Dermis microvascular lymphatic vessel endothelial cell (primary cell): ENCODE measurements at places on chromosomes 3 and 15.

- DNase-seq, result no peak
Measured at GRCh38 chr3:194584320-194584776, 48.9 kb downstream of the TMEM44 start.

DNA sequence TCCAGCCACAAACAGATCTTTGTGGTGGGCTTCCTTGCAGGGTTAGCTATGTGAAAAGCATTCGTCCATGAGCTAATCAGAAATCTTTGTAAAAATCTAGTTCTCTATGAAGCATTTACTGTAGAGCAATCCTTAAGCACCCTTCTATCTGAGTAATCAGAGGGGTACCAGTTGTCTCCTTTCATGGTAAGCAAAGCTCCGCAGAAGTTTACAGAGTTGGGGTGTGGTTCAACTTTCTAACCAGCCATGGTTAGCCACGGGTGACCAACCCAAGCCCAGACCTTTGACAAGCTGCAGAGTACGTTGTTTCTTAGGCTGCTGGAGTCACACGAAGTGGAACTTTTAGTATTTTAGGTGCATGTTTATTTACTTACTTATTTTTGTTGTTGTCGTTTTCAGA lies 77.4 kb downstream of the FLNB start:
- DNase-seq, result no peak

DNA sequence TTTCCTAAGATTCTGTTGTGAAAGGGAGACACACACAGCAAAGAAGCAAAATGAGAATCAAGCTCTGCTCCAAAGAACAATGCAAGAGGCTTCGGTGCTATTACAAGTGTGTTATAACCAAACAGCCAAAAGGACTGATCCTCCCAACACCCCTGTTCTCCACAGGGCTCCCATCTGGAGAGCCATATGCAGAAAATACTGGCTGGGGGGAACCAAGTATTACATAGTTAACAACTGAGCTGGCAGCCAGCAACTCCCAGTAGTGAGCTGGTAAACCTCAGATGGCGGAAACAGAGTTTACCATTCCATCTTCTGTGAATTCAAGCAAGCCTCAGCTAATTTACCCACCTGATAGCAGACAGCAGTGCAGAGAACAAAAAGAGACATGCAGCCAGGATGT lies 156.4 kb downstream of the NTRK3 start:
- DNase-seq, result no peak

DNA sequence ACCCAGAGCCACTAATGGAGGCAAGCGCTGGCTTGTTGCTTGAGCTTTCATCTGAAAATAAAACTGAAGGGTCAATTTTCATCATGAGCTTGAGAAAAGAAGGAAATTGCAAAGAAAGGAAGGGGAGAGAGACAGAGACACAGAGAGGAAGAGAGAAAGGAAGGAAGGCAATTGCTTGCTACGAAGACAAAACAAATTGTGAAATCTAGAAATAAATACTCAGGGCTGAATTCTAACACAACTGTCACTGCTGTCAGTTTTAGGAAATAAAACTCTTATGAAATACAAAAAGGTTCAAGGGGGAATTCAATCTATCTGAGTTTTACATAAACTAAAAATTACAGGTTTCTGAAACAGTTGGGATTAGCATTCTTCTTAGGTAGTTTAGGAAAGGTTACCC lies 36.7 kb downstream of the FOXP1 start:
- DNase-seq, result no peak

DNA sequence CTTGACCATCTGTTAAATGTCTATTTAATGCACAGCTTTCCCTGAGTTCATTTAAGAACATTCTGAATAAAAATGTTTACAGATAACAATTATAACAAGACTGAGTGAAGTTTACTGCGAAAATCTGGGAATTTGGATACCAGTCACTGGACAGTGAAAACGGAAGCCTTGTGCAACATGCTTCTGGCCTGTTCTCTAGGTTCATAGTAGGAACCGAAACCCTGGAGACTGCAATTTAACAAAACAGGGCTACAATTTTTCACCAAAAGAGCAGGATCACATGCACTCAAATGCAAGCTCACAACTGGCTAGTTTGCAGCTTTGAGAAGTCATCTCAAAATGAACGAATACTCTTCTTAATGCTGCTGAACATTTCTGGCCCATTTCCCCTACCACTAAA lies 435.9 kb downstream of the NR2F2 start:
- DNase-seq, result no peak

DNA sequence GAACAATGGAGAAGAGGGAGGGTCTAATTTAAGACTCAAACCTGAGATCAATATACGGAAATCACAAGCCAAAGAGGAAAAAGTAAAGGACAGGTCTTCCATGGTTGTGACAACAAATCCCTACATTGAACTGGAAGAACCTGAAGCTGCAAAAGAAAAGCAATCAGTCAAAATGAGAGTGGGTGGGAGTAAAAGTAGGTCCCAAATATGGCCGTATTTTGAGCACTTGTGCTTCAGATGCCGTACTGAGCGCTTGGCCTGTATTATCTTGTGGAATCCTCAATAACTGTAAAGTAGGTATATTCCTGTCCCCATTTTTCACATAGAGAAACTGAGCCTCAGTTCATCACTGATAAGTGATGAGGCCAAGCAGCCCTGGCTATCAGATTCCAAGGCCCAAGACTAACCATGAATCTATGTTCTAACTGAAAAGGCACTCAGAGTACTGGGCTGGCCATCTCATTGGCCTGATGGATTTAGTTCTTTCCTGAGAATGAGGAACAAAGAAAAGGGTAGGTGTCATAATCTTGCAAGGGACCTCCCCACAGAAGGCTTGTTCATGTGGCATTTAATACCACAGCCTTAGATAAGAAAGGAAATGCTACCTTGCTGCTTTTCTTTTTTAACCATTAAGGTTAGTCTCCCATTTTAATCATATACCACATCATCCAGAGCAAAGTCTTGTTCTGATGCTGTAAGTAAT lies 52.5 kb downstream of the LRRN1 start:
- no peak for DNase-seq

GRCh38 chr15:70054366-70054765 lies 43.4 kb downstream of the TLE3 start:
- no peak for DNase-seq

- DNase-seq, result no peak
Measured at GRCh38 chr15:94673801-94674200, 442.4 kb downstream of the MCTP2 start.

DNA sequence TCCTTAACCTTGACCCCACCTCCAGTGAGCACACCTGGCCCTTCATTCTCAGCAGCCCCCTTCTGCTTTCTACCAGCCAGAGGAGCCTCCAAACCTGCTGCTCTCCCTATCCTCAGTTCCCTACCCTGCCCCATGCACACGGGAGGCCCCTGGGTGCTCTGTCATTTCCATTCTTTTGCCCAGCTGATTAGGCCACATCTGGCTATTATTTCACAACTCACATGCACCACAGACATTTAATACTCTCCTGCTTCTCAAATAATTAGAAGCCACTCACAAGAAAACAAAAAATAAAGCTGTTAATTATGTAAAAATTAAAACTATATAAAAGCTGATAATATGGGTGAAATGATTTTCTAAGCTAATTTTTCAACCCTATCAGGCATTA lies 50.7 kb downstream of the MYLK start:
- DNase-seq, result no peak

GRCh38 chr3:144921710-144922109 lies 950.1 kb downstream of the DIPK2A start:
- DNase-seq, result no peak

DNA sequence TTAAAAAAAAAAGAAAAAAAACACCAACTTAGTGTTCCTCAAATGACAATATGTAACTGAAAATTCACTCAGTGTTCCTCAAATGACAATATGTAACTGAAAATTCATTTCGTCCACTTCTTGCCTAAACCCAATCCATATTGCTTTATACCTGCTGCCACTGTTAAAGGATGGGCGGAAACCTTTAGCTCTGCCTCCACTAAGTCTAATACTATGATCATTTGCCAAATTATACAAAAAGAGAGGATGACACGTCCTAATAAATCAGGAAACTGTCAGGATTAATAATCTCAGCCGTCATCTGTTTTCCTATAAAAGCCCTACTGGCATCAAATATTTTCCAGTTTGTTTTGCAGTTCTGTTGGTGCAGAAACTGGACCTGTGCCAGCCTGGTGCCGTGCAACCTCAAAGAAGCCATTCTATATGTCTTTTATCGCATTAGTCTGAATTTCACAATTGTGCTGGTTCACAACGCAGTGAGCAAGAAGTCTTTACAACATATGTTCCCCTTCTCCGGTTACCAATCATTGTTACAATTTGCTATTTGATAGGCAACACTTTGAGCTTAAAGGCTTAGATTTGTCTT lies 160.4 kb upstream of the KCNH8 start:
- no peak for DNase-seq

GRCh38 chr15:27449941-27450340 lies 479.0 kb downstream of the GABRG3 start:
- no peak for DNase-seq
